ENCODE measurements at places on chromosomes 12 and 14. TPM values are rescaled to one million over a fixed set of nuclear protein-coding genes. Genes with fewer than 3 reads are reported as not detected.

DNA sequence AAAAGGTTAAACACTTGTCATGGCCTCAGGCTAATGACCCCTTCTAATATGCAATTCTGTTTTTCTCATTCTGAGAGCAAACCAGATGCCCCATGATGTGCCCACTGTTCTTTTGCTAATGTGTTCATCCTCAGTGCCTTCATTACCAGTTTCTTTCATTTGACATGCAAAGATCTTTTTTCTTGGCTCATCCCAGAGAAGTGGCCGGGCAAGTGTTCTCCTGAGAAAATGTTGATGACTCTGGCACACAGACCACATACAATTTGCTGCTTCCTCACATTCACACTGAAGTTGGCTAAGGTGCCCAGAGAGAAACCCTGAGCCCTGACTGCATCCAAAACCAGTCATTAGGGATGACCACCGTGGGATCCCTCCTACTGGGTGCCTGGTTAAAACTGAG lies 833.3 kb downstream of the DIO2 start:
- DNase-seq = no peak

MYF6 gene
- 4.7 TPM for polyA plus RNA-seq

- no peak for DNase-seq
These were observed 1.4 kb downstream of the PLXNC1 start for GRCh38 chr12:94149781-94150239.

GRCh38 chr14:57317248-57317833 lies 48.6 kb downstream of the AP5M1 start:
- DNase-seq = peak; percentile 34

KRT78 gene
- not detected for polyA plus RNA-seq

KRT82 gene
- polyA plus RNA-seq = not detected

GRCh38 chr12:65875640-65876071 lies 51.4 kb downstream of the HMGA2 start:
- no peak for DNase-seq

DNA sequence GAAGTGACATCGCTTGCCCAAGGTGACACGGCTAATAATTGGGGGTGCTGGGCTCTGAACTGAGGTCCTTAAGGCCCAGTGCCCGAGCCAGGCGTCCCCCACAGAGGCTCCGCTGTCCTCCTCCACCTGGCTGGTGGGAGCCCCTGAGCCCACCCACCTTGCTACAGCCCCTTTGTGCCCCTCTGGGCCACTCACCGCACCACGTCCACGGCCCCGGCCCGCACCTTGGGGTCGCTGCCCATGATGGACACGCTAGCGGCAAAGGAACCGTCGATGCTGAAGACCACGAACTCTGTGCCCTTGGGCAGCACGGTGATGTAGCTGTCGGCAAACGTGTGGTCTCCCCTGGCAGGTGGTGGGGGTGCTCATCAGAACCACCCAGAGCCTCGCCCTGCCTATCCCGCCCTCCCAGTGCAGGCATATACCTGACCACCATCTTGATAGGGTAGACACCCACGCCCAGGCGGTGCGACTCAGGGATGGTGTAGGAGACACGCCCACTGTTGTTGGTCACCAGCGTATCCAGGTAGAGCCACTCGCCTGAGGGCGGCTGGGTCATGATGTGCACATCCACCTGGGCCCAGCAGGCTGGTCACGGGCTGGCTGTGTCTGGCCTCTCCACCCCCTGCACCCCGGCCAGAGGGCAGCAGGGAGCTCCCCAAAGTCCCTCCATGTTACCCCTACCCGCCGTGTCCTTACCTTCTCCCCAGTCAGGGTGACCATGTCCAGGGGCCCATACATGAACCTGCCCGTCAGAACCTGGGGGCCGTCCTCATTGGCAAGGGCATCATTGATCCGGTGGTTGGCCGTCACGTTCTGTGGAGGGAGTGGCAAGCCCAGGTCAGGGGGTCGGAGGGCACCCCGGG lies 6.8 kb downstream of the ARL6IP4 start:
- no peak for DNase-seq

SLCO1B1 gene
- not detected for polyA plus RNA-seq

- DNase-seq = no peak
These were observed 67.8 kb upstream of the GRIP1 start for GRCh38 chr12:66746489-66747201.

TAS2R13 gene
- 0.10 TPM for polyA plus RNA-seq

GRCh38 chr12:120000556-120000955 lies 11.5 kb downstream of the BICDL1 start:
- DNase-seq = no peak

ASCL1 gene
- 2.7 TPM for polyA plus RNA-seq

BAG5 gene
- polyA plus RNA-seq = 25.6 TPM

EFS gene
- 54.7 TPM for polyA plus RNA-seq

DNA sequence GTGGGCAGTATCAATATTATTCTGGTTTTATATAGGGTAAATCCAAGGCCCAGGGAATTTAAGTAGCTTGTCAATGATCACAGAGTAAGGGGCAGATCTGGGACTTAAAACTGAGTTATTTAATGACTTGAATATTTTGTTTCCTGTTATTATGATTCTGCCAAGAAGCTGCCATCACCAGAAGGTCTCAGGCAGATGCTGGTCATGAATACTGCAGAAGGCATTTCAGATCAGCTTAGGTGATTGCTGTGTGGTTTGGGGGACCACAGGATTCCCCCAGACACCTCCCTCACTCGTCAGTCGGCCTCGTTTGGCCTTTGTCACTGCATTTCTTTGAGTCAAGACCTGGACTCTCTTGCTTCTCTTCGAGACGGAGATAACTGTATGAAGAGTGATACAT lies 47.7 kb upstream of the EVL start:
- no peak for DNase-seq

Data from right lung (tissue), 10 donors.